Fibroblast of lung (primary cell): ENCODE measurements at places on chromosomes 2 and 18. TPM values are rescaled to one million over a fixed set of nuclear protein-coding genes. Genes with fewer than 3 reads are reported as not detected.

DNA sequence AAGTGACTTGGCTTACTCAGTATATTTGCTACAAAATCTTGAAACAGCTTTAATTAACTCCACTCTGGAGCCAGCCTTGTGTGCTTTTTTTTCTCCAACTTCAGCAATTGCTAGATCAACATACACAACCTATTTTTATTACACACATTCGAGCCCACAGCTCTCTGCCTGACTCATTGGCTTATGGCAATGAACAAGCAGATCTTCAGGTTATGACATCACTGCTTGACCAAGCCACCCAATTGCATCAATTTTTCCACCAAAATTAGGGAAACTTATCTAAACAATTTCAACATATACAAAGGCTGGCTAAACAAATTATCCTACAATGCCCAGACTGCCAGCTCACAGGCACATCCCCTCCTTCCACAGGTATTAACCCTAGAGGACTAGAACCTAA, 39.6 kb upstream of the PDK1 start:
- H3K4me1 ChIP-seq = no peaks in the 10 kb centered on the region
- H3K27me3 ChIP-seq = no peaks in the 10 kb centered on the region
- no peaks in the 10 kb centered on the region for H3K36me3 ChIP-seq
- DNase-seq = peak; percentile 81
- no peak overlapping the region for H3K27ac ChIP-seq

GRCh38 chr2:216838151-216838550, 21.7 kb downstream of the TNP1 start:
- DNase-seq = peak; percentile 75
- H3K4me1 ChIP-seq = no peaks in the 10 kb centered on the region
- H3K27ac ChIP-seq = no peak overlapping the region
- no peak overlapping the region for H3K4me3 ChIP-seq
- no peaks in the 10 kb centered on the region for H3K36me3 ChIP-seq

GRCh38 chr2:227534714-227535113, 62.8 kb downstream of the AGFG1 start:
- no peaks in the 10 kb centered on the region for H3K27me3 ChIP-seq
- no peak overlapping the region for H3K4me3 ChIP-seq
- no peak for DNase-seq
- no peaks in the 10 kb centered on the region for H3K4me1 ChIP-seq

GRCh38 chr2:86704459-86704971, 15.6 kb upstream of the RMND5A start:
- H3K27me3 ChIP-seq = no peaks in the 10 kb centered on the region
- no peak overlapping the region for H3K27ac ChIP-seq
- H3K4me1 ChIP-seq = no peaks in the 10 kb centered on the region

- no peaks in the 10 kb centered on the region for H3K4me1 ChIP-seq
- no peaks in the 10 kb centered on the region for H3K36me3 ChIP-seq
- DNase-seq = no peak
- no peak overlapping the region for H3K27ac ChIP-seq
- H3K4me3 ChIP-seq = no peak overlapping the region
These were observed 240.5 kb downstream of the BCL2 start for GRCh38 chr18:63079114-63079513.

GRCh38 chr2:17798338-17798737, 17.9 kb upstream of the MSGN1 start:
- no peak for DNase-seq
- H3K4me1 ChIP-seq = no peaks in the 10 kb centered on the region
- no peaks in the 10 kb centered on the region for H3K36me3 ChIP-seq
- no peak overlapping the region for H3K27ac ChIP-seq
- peaks cover 2% of the 10 kb centered on the region for H3K27me3 ChIP-seq

DNA sequence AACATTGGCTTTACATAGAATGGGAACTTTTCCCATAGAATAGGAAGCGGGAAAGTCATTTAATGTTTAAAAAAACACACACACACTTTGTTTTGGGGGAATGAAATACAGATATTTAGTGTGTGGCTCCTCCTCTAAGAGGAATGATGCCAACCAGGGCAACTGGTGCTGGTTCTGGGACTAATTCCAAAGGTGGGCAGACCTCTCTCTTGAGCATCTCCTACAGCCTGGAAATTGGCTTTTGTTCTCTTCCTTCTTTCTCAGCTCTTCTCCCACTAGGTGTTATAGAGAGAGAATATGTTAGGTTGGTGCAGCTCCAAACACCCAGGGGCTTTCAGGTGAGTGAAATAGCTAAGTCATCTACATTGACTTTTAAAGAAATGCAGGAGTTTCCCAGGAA, 190.1 kb downstream of the RAD51AP2 start:
- H3K4me1 ChIP-seq = no peaks in the 10 kb centered on the region
- H3K27me3 ChIP-seq = no peaks in the 10 kb centered on the region
- DNase-seq = no peak
- no peak overlapping the region for H3K4me3 ChIP-seq

DNA sequence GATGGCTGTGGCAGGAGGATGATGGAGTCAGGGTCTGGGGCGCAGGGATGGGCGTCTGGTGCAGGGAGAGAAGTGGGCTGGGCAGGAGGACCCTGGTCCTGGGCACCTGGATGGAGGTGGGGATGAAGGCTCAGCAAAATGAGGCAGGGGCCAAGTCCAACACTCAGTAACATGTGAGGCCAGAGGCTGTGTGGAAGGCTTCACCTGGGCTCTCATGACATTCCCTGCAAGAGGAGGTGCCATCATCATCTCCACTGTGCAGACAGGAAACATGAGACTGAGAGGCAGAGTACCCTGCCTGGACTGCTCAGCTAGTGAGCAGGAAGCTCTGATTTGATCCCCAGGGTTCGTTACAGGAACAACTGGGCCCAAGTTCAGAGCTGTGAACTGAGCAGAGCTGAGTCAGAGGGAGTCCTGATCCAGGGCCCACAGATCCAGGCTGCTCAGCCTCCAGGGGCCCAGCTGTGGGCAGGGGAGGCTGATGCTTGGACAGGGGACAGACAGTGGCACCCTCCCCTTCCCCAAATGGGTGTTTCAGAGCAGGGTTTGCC, 36.9 kb downstream of the HJURP start:
- no peak overlapping the region for H3K27ac ChIP-seq
- H3K4me1 ChIP-seq = no peaks in the 10 kb centered on the region
- no peak for DNase-seq
- H3K27me3 ChIP-seq = peaks cover 4% of the 10 kb centered on the region
- H3K36me3 ChIP-seq = no peaks in the 10 kb centered on the region

BUB1 gene
- total RNA-seq = 3.9 and 11.2 TPM in 2 replicates

DNA sequence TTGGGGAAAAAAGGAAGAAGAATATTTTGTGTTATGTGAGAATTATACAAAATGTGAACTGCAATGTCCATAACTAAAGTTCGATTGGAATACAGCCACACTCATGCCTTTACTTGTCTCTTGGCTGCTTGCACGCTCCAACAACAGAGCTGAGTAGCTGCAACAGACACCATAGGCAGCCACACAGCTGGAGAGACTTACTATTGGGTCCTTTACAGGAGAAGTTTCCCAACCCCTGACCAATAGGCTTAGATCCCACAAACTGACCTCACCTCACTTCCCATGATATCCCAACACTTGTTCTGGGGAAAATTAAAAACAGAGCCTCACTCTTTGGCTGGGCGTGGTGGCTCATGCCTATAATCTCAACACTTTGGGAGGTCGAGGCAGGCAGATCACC, 213.8 kb downstream of the SH3BP4 start:
- H3K4me1 ChIP-seq = no peaks in the 10 kb centered on the region
- no peak overlapping the region for H3K27ac ChIP-seq
- DNase-seq = peak; percentile 2
- H3K4me3 ChIP-seq = no peak overlapping the region

DNA sequence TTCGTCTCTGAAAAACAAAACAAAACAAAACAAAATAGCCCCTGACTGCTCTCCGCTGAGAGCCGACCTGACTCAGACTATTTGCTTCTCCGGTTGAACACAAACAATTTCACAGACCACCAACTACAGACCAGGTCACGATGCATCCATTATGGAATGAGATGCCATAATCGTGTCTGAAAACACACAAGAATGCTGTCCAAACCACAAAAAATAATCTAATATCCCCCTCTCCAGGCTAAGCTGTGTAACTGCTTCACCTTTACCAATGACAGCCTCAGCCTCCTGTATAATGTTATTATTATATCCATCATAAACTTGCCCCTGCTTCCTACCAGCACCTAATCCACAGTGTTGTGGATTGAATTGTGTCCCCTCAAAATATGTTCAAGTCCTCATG, 114.7 kb downstream of the DNAH6 start:
- H3K4me3 ChIP-seq = no peak overlapping the region
- H3K4me1 ChIP-seq = no peaks in the 10 kb centered on the region
- no peaks in the 10 kb centered on the region for H3K27me3 ChIP-seq
- peak; percentile 63 for DNase-seq

GRCh38 chr18:11051462-11051861, 97.9 kb downstream of the PIEZO2 start:
- H3K36me3 ChIP-seq = no peaks in the 10 kb centered on the region
- no peak for DNase-seq
- no peaks in the 10 kb centered on the region for H3K4me1 ChIP-seq
- H3K27ac ChIP-seq = no peak overlapping the region
- H3K4me3 ChIP-seq = no peak overlapping the region

EHBP1 gene
- total RNA-seq = 126 and 129 TPM in 2 replicates

- peak overlapping the region; percentile 94 for H3K27ac ChIP-seq
- peaks cover 17% of the 10 kb centered on the region for H3K4me1 ChIP-seq
- peak overlapping the region; percentile 40 for H3K4me3 ChIP-seq
- H3K27me3 ChIP-seq = no peaks in the 10 kb centered on the region
- H3K36me3 ChIP-seq = no peaks in the 10 kb centered on the region
These were observed 169.1 kb upstream of the KLF7 start for GRCh38 chr2:207334624-207335371.

DNA sequence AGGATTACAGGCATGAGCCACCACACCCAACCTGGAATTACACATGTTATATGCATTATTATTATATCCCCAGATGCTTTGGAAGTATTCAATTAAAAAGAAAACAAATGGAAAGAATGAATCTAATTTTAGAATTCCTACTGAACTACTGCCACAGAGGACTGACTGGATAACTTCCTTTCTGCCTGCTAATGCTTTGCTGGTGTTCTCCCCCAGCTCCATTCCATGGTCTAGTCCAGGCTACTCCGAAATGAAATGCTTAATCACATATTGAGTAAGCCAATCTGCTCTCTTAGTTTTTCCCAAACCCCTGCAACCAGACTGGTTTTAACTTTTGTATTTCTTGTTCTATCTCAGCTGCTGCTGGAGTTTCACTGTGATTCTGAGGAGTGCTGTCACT, 519.1 kb downstream of the SOX11 start:
- H3K27ac ChIP-seq = no peak overlapping the region
- H3K4me3 ChIP-seq = no peak overlapping the region
- DNase-seq = no peak
- H3K27me3 ChIP-seq = no peaks in the 10 kb centered on the region
- H3K36me3 ChIP-seq = no peaks in the 10 kb centered on the region

DNA sequence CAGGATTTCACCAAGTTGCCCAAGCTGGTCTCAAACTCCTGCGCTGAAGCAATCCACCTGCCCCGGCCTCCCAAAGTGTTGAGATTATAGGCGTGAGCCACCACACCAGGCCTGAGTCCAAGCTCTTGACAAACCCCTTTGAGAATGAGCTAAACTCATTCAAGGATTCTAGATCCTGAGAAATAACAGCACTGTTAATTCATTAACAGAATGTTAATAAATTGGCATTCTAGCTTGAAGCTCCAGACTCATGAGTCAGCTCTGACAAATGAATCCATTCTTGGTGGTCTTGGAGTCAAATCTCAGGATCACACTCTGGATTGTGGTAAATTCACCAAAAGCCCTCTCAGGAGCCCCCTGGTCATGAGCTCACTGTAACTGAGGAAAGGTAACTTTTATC, 1.8 kb downstream of the NARS1 start:
- H3K4me3 ChIP-seq = peak overlapping the region; percentile 88
- no peaks in the 10 kb centered on the region for H3K4me1 ChIP-seq
- DNase-seq = no peak
- no peak overlapping the region for H3K27ac ChIP-seq
- no peaks in the 10 kb centered on the region for H3K27me3 ChIP-seq

ZAP70 gene
- not detected in 2 replicates for total RNA-seq

NAT8 gene
- total RNA-seq = not detected in 2 replicates

DNA sequence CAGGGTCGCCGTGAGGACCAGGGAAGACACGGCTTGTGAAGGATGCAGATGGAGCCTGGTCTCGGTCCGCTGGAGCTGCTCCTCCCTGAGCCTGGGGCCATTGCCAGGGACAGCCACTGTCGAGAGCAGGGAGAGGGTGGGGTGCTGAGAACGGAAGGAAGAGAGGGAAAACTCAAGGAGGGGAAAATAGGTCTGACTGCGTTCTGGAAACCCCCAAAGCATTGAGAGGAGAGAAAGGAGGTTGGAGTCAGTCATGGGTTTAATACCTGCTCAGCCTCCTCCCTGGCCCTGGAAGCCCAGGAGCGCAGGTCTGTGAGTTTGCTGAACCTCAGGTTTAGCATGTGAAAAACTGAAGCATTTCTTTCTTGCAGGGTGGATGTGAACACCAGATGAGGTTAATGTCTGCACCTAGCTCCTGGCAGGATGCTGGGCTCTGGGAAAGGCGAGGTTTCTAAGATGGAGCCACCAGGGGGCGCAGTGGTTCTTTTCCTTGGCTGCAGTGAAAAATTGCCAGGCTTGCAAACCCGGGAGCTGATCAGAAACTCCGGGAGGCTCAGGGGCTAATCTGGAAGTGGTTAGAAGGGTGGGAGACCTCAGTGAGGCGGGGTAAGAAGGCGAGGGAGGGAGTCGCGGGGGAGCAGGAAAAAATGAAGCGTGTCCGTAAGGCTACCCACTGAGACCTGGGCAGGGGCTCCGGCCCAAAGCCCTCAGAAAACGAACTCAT, 33.6 kb upstream of the RNF149 start:
- peak; percentile 50 for DNase-seq
- peaks cover 11% of the 10 kb centered on the region for H3K4me1 ChIP-seq
- H3K27ac ChIP-seq = no peak overlapping the region
- H3K27me3 ChIP-seq = no peaks in the 10 kb centered on the region

ITPRIPL1 gene
- total RNA-seq = 4.1 and 4.6 TPM in 2 replicates

GRCh38 chr2:38064801-38065501, 11.0 kb downstream of the CYP1B1 start:
- DNase-seq = peak; percentile 51
- no peak overlapping the region for H3K27ac ChIP-seq
- no peaks in the 10 kb centered on the region for H3K36me3 ChIP-seq
- no peak overlapping the region for H3K4me3 ChIP-seq

DNA sequence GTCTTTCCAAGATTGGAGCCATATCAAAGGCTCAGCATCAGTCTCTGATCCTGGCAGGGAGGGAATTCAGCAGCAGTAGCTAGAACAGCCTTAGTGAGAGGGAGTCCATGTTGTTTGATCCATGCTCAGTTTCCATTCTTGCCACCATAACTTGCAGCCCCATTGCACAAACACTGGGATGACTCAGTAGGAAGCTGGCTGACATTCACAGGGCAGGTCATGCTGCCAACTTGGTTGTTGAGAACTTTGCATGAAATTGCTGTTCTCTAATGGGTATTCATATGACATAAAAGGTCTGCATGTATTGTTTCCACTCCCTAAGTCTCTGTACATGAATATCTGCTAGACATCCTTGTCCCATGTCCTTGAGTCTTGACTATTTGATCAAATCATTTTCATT, 29.9 kb upstream of the STAT4 start:
- H3K4me1 ChIP-seq = peaks cover 7% of the 10 kb centered on the region
- no peak overlapping the region for H3K27ac ChIP-seq

GRCh38 chr2:154193246-154193645, 321.5 kb downstream of the GALNT13 start:
- no peak overlapping the region for H3K4me3 ChIP-seq
- H3K27ac ChIP-seq = no peak overlapping the region
- no peaks in the 10 kb centered on the region for H3K4me1 ChIP-seq
- no peak for DNase-seq
